NCI-H1048 (cell line): ENCODE measurements at places on chromosomes 16 and 17.

DNA sequence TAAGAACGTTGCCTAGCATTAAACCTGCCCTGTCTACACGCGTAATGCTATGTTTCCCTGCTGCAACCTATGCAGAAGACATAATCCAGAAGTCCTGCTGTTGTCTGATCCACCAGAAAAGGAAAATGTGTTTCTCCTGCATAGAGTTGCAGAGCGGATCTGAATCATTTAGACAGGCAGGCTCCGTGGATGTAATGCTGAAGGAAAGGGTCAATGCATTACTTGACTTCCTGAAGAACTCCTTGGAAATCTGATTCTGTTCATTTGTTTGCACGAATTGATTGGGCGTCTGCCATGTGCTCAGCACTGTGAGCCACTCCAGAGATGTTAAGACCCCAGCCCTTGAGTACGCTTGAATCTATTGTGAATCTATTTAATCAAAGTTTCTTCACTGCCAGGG lies 83.4 kb downstream of the FOXL1 start:
- no peak for DNase-seq

GRCh38 chr16:7017006-7017662 lies 315.5 kb upstream of the RBFOX1 start:
- DNase-seq: no peak

DNA sequence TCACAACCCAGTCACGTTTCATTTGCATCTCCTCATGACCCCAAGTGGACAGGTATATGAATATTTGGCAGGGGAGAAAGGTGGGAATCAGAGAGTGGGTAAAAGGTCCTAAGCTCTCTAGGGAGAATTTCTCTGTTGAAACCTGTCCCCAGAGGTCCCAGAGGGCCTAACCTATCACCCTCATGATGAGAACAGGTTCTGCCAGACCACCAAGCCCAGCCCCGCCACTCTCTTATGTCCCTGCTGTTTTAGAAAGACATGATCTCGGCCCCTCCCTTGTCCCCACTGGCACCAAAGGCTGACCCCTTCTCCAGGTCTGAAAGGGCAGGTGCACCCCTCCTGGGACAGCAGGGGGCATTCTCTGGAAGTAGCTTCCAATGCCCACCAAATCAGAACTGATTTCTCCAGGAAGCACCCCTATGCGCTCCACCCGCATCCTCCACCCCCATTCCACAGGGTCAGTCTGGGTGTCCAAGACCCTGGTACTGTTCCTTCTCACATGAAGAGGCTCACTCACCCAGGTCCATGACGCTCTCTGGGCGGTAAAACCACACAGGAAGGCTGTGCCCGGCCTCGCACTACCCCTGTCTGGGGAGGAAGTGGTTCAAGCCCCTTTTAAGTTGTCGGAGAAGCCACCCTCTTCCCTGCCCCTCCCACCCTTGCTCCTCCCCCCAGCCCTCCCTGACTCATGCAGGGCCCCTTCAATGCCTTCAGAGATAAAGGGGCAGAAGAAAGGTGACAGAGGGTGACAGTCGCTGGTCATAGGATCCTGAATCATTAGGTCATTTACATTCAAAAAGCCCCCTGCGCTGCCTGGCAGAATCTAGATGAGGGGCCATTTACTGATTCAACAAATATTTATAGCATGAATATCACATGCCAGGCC lies at the start of gene CCR7:
CCR7 (minus strand) TSS at position 590 of the 886 bp plus-strand sequence; CDS start at position 527, 63 bp downstream.
- no peak for DNase-seq

- no peak for DNase-seq
These were observed 57.8 kb downstream of the MYH10 start for GRCh38 chr17:8572764-8573163.

DNA sequence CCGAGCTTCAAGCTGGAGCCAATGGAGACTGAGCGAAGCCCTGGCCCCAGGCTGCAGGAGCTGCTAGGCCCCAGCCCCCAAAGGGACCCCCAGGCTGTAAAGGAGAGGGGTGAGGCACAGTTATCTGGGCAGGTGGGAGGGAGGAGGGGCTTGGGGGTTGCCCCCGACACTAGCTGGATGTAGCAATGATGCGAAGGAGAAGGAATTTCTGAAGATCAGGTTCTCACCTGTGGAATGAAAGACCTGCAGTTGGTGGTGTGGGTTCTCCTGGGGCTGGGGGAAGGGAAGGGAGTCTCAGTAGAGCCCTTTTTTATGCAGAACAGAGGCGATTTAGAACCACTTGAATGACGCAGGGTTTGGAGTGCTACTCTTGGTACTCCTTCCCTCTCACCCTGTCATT lies 1.8 kb downstream of the ZNF263 start:
- DNase-seq: no peak

DNA sequence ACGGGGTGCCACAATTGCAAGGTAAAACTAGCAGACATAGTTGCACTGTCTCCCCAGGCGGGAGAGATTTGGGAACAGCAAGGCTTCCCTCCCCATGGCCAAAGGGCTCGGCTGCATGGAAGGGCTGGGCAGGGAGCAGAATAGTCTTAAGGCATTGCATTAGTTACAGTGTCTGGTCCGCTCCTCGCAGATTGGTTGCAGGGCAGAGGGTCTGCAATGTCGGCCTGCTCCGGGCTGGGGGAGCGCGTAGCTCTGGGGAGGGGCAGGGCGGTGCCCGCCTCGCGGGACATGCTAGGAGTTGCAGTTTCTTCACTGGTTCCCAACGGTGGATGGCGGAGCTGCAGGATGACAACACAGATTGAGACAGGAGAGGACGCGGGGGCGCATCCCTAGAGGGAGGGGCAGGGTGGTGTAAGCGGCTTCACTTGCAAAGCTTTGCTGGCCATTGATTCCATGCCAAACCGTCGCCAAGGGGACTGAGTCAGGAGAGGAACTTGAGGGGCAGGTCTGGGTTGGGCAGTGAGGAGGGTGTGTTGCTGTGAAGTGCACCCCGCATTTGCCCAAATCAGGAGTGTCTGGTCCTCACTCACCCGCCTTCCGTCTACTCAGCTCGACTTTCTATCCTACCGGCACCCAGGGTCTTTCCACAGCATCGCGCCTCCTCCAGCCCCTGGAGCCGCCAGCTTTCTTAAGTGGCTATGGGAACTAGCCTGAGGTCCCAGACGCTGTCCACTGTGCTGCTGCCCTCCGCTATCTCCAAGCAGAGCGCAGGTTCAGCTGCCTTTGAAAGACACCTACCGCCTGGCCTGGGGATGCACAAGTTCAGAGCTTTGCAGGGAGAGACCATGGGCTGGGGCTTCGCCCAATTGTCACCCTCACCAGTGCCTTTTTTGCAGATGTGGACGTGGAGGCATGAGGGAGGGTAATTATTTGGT lies 1748.9 kb downstream of the TP53TG3F start:
- no peak for DNase-seq

- no peak for DNase-seq
These were observed 11.2 kb downstream of the ARHGAP23 start for GRCh38 chr17:38439436-38439835.

DNA sequence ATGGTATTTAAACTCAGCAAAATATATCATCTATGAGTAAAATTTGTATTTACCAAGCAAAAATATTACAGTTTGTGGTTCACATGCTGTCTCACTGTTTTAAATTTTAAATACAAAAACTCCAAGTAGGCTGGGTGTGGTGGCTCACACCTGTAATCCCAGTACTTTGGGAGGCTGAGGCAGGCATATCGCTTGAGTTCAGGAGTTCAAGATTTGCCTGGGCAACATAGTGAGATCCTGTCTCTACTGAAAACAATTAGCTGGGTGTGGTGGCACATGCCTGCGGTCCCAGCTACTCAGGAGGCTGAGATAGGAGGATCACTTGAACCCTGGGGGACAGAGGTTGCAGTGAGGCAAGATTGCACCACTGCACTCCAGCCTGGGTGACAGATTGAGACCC lies 37.3 kb downstream of the MAPT start:
- no peak for DNase-seq

DNA sequence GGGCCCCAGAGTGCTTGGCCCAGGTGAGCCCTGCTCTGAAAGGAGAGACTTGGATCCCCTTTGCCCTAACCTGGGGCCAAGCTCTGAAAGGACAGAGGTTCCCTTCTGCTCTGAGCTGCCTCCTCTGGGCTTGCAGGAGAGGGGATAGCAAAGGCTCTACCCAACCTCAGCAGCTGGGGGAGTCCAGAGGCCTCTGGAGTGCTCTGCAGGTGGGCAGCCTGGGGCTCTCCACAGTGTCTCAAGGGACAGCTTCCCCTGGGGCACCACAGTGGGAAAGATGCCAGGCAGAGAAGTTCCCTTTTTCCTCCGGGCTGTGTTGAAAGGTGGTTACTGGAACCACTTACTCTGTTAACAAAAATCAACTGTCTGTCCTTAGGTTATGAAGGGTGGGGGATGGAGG lies 48.2 kb upstream of the MGAT5B start:
- no peak for DNase-seq

DNA sequence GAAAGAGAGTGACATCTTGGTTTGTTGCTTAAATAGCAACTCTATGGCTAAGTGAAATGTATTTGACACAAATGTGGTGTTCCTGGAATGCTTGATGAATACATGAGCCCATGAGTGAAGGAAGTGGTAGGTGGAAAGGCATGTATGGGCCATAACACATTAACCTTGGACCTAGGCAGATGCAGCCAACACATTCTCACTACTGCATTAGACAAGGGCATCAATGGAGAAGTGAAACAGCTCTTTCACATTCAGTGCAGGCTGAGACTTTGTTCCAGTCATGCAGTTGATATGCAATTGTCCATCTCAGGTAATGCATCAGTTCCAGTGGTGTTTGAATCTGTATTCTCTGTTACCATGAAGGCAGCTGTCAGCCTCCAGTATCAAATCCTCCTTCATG lies 133.6 kb downstream of the HS3ST3B1 start:
- no peak for DNase-seq

DNA sequence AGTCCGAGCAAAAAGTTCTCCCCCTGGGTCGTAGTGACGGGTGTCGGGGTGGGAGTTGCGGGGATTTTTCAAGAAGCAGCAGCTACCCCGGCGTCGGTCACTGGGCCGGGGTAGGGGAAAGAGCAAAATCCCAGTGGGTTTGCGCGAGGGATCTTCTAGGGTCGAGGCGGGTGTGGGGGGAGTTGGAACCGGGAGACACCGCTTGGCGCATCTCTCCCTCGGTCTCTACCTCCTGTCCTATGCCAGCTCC lies 2.3 kb upstream of the UBTF start:
- no peak for DNase-seq
